Glutamatergic neuron (in vitro differentiated cells): ENCODE measurements at places on chromosomes 4 and X. TPM values are rescaled to one million over a fixed set of nuclear protein-coding genes. Genes with fewer than 3 reads are reported as not detected.

GRCh38 chr4:38162240-38162784 is 202.1 kb downstream of the PTTG2 start:
- peaks cover 3% of the 10 kb centered on the region for H3K4me1 ChIP-seq
- peaks cover 5% of the 10 kb centered on the region for H3K27me3 ChIP-seq
- peaks cover 11% of the 10 kb centered on the region for H3K36me3 ChIP-seq
- no peak for DNase-seq
- no peak overlapping the region for H3K4me3 ChIP-seq
- H3K27ac ChIP-seq, result no peak overlapping the region

GRCh38 chr4:105140684-105141490 is 5.8 kb upstream of the TET2 start:
- H3K27me3 ChIP-seq, result peaks cover 10% of the 10 kb centered on the region
- H3K4me3 ChIP-seq, result no peak overlapping the region
- H3K27ac ChIP-seq, result no peak overlapping the region
- no peak for DNase-seq
- peaks cover 3% of the 10 kb centered on the region for H3K4me1 ChIP-seq

DNA sequence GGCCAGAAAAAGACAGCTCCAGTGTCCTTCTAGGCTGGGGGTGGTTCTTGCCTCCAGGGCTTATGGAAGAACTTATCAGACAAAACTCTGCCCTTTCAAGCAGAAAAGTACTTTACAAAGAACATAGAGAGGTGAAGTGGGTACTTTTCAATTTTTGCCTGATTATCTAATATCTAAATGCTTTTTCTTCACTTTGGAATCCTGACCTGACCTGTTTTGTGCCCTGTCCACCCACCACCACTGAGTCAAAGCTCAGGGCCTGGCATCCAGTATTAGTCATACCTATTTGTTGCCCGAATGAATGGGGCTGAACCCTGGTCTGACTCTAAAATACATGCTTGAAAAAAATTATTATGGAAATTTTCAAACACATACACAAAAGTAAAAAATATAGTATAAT is 37.2 kb downstream of the RTL9 start:
- no peaks in the 10 kb centered on the region for H3K36me3 ChIP-seq
- no peak for DNase-seq
- H3K27me3 ChIP-seq, result no peaks in the 10 kb centered on the region
- H3K27ac ChIP-seq, result no peak overlapping the region
- no peak overlapping the region for H3K4me3 ChIP-seq

GRCh38 chr4:67549123-67549522 is 3.8 kb upstream of the CENPC start:
- no peak overlapping the region for H3K4me3 ChIP-seq
- DNase-seq, result no peak
- no peaks in the 10 kb centered on the region for H3K36me3 ChIP-seq
- H3K27ac ChIP-seq, result no peak overlapping the region
- peaks cover 2% of the 10 kb centered on the region for H3K27me3 ChIP-seq

GRCh38 chr4:184382189-184382846 is 92.0 kb downstream of the IRF2 start:
- no peaks in the 10 kb centered on the region for H3K27me3 ChIP-seq
- peaks cover 29% of the 10 kb centered on the region for H3K4me1 ChIP-seq
- no peaks in the 10 kb centered on the region for H3K36me3 ChIP-seq
- H3K27ac ChIP-seq, result peak overlapping the region; percentile 64
- DNase-seq, result no peak

Gene PAQR3
- 53.2 TPM for total RNA-seq

Gene SLIT2
- 21.6 TPM for total RNA-seq

Gene CNGA1
- not detected for total RNA-seq

Gene SFRP2
- 0.54 TPM for total RNA-seq
